Iris pigment epithelial cell (primary cell): ENCODE measurements at places on chromosomes 4 and X.

DNA sequence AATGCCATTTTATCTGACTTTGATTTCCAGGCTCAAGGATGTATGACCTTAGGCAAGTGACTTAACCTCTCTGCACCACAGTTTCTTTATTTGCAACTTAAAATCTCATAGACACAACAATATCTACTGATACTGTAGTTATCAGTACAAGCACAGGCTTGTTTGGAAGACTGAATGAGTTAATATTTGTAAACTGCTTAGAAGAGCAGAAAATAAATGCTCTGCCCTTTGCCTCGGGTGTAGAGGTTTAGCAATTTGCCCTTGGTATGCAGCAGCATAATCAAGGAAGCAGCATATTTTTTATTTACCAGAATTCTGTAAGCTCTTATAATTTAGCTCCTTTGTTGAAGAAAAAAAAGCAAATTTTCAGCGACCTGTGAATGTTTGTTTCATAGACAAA is 2.9 kb upstream of the CXCL1 start:
- DNase-seq = no peak

DNA sequence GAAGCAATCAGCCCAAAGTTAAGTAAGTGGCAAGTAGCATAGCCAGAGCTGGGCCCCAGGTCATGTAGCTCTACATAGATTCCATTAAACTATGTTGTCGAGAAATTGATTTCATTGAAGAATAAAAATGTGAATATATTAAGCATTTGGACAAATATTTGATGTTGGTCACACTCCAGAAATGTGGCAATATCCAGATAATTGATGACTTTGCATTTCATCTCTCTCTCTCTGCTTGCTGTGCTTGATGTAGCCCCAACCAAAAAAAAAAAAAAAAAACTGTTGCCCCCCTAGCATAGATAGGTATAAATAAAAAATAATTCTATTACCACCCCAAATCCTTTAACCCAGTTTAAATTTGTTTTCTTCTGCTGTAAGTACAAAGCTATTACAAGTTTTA is 7.5 kb upstream of the NDST3 start:
- DNase-seq = no peak

DNA sequence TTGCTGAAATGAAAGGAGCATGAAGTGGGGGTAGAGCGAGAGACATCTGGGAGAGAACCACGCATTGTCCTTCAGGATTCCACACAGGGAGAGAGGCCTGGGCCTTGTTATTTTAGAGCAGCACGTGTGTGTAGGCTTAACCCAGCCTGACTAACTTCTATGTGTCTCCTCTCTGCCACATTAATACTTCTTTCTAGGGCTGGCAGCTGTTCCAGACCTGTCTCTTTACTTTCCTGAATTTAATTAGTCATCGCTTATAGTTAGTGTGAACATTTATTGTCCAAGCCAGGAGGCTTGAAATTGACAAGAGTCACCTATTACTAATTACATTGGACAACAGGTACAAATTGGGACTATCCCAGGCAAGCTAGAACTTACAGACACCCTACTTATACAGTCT is 51.3 kb downstream of the SMAD1 start:
- DNase-seq = no peak

GRCh38 chr4:185405296-185405999 is 8.8 kb downstream of the ANKRD37 start:
- DNase-seq = no peak

- no peak for DNase-seq
Measured at GRCh38 chrX:30610026-30610425, 32.5 kb upstream of the TASL start.

DNA sequence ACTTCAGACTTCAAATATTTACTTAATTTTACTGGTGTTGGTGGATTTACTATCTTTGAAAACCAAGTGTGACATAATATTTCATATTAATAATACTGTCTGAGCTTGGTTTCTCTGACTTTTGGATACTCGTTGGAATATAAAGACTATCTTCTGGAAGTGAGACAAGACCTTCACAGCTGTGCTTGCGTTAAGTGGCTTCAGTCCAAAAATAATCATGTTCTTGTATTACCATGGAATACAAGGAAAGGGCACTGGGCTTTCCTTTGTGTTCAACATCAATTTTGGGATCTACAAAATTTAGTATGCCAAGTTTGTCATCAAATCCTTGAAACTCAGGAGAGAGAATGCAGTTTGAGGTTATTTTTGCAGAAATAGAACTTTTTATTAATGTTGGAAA is 712.4 kb upstream of the LCORL start:
- no peak for DNase-seq

DNA sequence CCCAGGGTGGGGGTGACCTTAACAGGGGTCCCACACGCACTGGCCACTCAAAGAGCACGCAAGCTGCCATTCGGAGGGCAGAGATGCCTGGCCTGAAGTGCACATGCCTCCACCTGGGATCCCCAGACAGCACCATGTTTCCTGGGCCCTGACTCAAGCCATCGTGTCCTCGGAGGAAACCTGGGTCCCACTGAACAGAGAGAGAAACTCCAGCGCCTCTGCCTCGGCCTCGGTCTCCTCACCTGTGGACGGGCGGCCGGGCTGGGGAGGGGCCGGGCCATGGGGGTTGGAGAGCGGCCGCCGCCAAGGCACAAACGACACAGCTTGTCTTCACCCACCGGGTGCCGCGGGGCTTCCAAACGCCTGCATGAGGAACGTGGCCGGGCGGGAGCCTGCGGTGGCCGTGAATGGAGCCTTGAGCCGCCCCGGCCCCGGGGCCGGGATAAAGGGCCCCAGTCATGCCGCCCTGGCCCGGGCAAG is 30.0 kb upstream of the FGFR3 start:
- no peak for DNase-seq

DNA sequence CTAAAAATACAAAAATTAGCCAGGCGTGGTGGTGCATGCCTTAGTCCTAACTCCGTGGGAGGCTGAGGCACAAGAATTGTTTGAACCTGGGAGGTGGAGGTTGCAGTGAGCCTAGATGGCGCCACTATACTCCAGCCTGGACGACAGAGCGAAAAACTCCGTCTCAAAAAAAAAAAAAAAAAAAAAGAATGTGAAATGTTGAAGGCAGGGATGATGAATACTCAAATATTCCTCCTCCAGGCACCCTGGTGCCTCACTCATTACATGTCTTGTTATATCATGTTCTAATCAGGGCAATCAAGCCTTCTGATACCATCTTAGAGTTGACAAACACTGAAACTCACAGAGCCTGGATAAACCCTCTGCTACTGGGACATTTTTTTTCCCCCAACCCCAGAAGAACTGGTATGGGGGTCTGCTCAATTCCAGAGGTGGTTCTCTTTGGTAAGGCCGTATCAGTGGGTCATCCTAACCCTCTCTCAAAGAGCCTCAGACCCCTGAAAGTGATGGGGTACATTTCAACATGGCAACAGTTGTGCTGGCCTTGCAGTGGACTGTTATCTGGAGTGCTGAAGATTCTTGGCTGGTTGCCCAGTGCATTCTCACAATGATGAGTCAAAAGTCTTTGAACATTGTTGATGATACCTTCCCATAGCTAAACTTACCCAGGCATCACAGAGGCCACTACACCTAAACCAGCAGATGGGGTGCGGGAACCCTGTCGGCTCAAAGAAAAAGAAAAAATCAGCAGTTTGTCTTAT is 2.4 kb upstream of the SH3KBP1 start:
- DNase-seq = peak; percentile 88
